ENCODE measurements at places on chromosomes 3 and 15. TPM values are rescaled to one million over a fixed set of nuclear protein-coding genes. Genes with fewer than 3 reads are reported as not detected.

DNA sequence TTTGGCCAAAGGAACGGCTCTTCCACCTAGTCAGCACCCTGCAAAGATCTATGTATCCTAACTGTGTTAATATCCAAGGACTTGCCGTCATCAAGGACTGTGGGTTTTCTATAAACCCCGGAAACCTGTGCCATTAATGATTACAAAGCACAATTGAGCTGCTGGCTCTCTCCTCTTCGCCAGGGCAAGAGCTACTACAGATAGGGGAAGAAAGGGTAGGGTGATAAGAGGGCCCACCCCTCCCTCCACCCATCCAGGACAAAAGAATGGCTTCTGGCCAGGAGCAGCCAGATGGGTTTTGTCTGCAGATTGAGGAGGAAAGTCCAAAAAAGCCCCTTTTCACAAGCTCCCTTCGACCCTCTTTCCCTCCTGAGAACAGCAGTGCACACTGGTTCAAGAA lies 9.9 kb downstream of the RFT1 start:
- DNase-seq: no peak

DNA sequence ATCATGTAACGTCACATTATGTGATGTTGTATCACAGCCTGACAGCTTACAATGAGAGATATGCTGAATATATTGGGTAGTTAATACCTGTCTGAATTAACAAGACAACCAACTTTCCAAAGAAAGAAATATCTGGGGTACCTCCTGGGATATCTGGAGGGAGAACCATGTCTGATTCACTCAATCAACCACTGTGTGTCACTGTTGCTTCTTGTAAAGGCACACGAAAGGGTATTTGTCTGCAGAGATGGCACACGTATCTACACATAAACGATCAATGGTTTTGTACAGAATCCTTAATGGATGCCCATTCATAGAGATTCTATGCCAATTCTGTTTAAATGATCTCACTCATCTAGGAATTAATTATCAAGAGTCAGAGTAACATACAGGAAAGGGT lies 252.1 kb upstream of the TMCO5A start:
- no peak for DNase-seq

GRCh38 chr3:53845103-53845880 lies 927 bp downstream of the CHDH start:
- DNase-seq: peak; percentile 59

GRCh38 chr3:35263477-35263876 lies 375.8 kb upstream of the ARPP21 start:
- DNase-seq: no peak

GRCh38 chr15:77221174-77221573 lies 150.3 kb upstream of the TSPAN3 start:
- DNase-seq: no peak

CCDC39 gene
- not detected for total RNA-seq

All from transverse colon (tissue), 4 donors.